ENCODE measurements at places on chromosomes 12 and 14. TPM values are rescaled to one million over a fixed set of nuclear protein-coding genes. Genes with fewer than 3 reads are reported as not detected.

SERPINA9 gene
- 0.40 TPM for total RNA-seq

IL26 gene
- total RNA-seq = not detected

IFNG-AS1 gene
- total RNA-seq = 3.2 TPM

DNA sequence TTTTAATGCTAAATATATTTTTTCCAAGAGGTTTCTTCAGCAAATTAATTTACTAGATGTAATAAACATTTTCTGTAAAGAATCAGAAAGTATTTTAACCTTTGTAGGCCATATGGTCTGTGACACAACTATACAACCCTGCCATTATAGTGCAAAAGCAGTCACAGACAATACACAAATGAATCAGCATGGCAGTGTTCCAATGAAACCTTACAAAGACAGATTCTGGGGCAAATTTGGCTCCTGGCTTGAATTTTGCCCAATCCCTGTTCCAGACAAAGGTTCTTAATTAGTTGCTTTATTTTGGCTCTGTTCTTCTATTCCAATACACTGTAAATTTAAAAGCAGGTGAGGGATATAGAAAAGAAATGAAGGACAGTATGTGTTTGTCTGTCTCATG, 352.5 kb downstream of the C12orf50 start:
- no peak overlapping the region for H3K4me3 ChIP-seq
- no peak for DNase-seq
- no peaks in the 10 kb centered on the region for H3K36me3 ChIP-seq
- H3K27ac ChIP-seq = no peak overlapping the region

DNA sequence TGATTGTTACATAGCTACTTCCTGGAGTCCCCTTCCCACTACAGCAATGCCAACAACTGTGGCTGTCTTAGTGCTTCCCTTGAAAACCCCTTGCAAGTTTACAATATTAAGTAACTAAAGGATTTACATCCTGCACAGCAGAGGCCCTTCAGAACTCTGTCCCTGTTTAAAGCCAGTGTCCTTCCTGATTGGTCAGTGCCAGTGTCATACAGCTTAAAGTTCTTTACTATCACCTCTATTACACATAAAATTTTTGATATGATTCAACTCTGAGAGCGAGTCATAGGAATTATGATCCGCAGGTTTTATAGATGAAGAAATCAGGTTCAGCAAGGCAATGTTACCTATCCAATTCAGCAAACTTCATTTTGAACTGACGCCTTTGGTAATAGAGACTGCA, 91.4 kb upstream of the ALX1 start:
- H3K4me1 ChIP-seq = no peaks in the 10 kb centered on the region
- no peak for DNase-seq
- no peaks in the 10 kb centered on the region for H3K36me3 ChIP-seq
- no peak overlapping the region for H3K4me3 ChIP-seq
- no peak overlapping the region for H3K27ac ChIP-seq

DNA sequence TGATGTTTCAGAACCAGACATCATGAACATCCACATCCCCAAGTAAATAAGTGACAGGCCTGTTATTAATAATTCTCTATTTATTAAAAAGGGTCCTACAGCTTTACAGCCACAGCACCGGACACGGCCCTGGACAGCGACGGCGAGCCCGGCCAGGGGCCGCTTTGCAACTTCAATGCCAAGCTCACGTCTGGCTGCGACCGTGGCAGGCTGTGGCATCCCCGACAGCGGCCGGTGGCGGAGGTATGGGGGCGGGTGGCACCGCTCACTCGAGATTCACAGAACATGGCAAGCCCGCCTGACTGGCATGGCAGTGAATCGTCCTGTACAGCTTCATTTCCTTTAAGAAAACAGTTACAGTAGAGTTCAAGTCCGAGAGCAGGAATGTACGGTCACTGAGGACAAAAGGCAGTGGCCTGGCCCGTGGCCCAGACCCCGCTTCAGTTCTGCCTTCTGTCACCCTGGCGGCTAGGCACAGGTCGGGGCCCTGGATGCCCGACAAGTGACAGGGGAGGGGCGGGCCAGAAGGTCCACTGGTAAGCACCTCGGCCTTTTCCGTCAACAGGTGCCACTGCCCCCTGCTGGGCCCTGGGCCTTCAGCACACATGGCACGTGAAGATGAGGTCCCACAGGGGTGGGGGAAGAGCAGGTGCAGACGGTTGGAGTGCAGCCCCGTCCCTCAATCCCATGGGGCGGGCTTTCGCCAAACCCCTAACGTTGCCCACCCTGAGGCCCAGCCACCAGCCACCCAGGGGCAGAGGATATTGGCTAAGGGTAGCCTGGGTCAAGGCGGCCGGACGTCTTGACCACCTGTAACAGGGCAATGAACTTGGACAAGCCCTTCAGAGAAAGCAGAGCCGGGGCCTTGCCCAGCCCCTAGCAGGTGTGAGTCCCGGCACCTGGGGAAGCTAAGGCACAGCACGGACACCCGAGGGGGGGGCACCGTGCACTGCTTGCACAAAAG, 30.3 kb downstream of the HIP1R start:
- DNase-seq = no peak
- H3K36me3 ChIP-seq = peaks cover 79% of the 10 kb centered on the region
- no peaks in the 10 kb centered on the region for H3K27me3 ChIP-seq
- H3K27ac ChIP-seq = peak overlapping the region; percentile 18

DNA sequence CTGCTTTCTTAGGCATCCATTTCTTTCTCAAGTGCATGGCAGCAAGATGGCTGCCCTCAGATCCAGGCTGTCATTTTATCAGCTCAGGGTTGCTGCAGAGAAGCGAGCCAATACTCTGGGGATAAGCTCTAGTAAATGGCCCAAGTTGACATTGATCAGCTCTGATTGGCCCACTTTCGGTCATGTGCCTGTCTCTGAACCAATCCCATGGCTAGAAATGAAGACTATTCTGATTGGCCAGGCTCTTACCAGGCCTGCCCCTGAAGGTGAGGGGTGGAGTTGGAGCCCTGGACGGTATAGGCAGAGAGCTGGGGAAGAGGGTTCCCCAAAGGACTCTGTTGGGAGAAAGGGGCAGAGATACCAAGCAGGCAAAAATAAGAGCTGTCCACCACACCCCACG, 41.4 kb downstream of the MYO1H start:
- no peak for DNase-seq
- H3K36me3 ChIP-seq = no peaks in the 10 kb centered on the region
- H3K4me3 ChIP-seq = no peak overlapping the region
- no peaks in the 10 kb centered on the region for H3K4me1 ChIP-seq
- no peak overlapping the region for H3K27ac ChIP-seq

GRCh38 chr12:25819691-25820090, 138.8 kb upstream of the RASSF8 start:
- no peaks in the 10 kb centered on the region for H3K36me3 ChIP-seq
- H3K4me1 ChIP-seq = no peaks in the 10 kb centered on the region
- H3K27me3 ChIP-seq = no peaks in the 10 kb centered on the region
- no peak overlapping the region for H3K4me3 ChIP-seq
- H3K27ac ChIP-seq = no peak overlapping the region

GRCh38 chr12:58893495-58893894, 26.8 kb downstream of the LRIG3 start:
- DNase-seq = no peak
- H3K27me3 ChIP-seq = no peaks in the 10 kb centered on the region
- H3K27ac ChIP-seq = no peak overlapping the region
- no peaks in the 10 kb centered on the region for H3K4me1 ChIP-seq
- H3K4me3 ChIP-seq = no peak overlapping the region

DNA sequence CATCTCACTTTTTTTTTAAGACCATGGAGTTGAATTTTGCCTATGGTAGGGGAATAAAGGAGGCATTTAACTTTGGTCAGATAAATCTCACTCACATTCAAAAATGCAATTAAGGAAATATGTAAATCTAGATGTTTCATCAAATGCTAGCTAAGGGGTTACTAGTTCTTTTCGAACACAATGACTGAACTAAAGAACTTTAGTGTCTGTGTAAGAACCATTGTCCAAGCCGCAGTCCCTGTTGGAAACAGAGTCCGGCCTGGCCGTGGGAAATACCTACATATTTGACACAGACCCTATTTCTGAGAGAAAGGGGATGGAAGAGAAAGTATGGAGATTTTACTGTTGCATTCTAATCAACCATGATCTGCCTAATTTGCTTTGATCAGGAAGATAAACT, 17.4 kb downstream of the LGR5 start:
- H3K4me3 ChIP-seq = no peak overlapping the region
- no peak overlapping the region for H3K27ac ChIP-seq
- H3K36me3 ChIP-seq = no peaks in the 10 kb centered on the region
- peaks cover 3% of the 10 kb centered on the region for H3K27me3 ChIP-seq
- DNase-seq = no peak

DNA sequence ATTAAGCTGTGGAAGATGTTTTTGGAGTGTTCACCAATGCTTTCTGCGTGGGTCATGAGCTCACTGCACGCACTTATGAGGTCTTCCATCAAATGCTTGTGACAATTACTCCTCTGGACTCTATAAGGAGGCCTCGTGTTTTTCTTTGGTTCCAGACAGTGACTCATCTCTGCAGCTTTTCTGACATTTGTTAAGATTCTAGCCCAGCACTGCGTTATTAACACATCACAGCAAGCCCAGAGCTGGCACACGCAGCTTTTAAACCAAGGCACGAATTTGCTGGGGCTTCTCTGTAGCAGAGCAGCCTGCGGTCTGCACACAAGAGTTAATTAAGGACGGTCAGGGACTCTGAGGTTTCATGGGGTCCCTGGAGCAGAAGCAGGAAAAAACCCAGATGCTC, 16.9 kb downstream of the MEG3 start:
- H3K4me3 ChIP-seq = no peak overlapping the region
- H3K36me3 ChIP-seq = no peaks in the 10 kb centered on the region
- no peaks in the 10 kb centered on the region for H3K4me1 ChIP-seq
- DNase-seq = no peak
- no peaks in the 10 kb centered on the region for H3K27me3 ChIP-seq
- no peak overlapping the region for H3K27ac ChIP-seq

DNA sequence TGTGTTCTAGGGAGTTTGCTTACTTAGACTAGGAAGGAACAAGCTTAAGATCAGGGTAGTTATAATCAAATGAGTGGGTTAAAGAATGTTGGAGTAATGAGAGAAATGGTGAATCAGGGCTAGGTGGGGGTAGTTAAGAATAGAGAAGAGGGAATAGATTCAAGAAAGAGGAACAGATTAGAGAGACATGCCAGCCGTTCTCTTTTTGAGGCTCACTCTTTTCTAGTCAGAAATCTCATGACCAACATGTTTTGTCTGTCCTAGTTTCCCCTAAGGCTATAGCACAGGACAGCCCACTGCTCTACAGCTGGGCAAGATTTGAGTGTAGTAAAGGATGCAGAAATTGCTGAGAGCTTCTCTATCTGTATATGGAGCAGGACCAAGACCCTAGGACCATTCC, 258.4 kb downstream of the AKAP6 start:
- H3K27ac ChIP-seq = no peak overlapping the region
- no peak for DNase-seq
- H3K36me3 ChIP-seq = no peaks in the 10 kb centered on the region

DNA sequence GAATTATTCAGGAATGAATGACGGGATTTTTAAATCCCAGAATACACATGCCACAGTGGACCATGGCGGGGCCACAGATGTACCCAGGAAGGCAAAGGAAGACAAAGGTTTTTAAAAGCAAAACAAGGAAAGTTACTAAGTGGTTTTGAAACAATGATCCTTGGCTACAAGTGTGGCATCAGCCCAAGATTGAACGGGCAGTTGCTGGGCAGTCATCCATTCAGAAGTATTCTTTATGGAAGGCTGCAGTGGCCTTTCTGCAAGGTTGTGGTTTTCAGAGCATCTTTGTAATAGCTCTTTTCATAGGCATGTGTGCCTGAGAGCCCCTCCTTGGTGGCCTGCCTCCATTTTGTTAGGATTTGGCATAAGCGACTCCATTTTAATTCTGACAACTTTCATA, 13.4 kb upstream of the IFI27 start:
- H3K27ac ChIP-seq = no peak overlapping the region
- H3K36me3 ChIP-seq = no peaks in the 10 kb centered on the region
- H3K4me3 ChIP-seq = no peak overlapping the region
- no peaks in the 10 kb centered on the region for H3K4me1 ChIP-seq
- no peak for DNase-seq
- no peaks in the 10 kb centered on the region for H3K27me3 ChIP-seq

DNA sequence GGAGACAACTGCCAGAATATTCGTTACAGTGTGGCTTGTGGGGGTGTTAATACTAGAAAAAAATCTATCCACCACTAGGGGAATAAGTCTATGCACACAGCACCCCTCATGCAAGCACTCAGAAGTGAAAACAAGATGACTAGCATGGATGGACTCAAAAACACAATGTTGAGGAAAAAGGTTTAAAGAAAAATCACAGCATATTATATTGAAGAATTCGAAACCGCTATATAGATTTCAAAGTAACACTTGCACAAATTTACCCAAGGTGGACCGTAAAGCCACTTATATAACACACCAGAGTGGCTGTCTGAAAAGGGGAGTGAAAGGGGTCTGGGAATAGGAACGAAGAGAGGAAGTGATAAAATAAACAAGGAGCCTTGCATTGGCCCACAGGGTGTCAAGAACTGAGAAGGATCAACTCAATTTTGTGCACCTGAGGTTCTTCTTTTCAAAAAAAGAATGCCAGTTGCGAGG, 544 bp downstream of the ABCD4 start:
- H3K27me3 ChIP-seq = no peaks in the 10 kb centered on the region
- H3K27ac ChIP-seq = peak overlapping the region; percentile 94
- H3K36me3 ChIP-seq = peaks cover 30% of the 10 kb centered on the region
- DNase-seq = no peak

DNA sequence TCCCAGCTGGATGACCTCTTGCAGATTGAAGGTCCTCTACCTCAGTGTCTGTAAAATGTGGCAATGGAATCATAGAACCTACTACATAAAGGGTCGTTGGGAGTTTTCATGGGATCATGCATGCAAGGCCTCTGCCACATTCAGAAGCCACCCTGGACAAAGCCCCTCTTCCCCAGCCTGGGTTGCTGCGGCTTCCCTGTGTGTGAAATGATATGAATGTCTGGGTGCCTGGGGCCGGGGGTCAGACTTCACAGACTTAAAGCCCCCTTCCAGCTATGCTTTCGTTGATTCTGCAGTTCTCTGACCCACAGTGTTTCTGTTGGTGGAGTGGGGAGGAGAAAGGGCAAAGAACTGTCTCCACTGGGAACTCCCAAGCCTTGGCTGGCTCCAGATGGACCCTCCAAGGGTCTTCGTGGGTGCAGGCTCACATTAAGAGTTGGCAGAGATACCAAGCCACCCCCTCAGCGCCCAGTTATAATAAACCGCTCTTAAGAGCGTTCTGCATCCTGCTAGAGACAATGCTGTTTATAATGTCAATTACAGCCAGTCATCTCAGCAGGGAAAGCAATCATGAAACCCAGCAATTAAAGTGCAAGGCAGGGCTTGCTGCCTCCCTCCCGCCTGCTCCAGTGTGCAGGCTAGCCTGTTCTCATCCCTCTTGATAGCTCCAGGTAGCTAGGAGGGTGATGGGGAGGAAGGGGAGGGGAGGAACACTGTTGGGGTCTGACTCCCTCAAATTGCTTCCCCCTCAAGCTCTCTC, 210.9 kb upstream of the FKBP4 start:
- no peaks in the 10 kb centered on the region for H3K36me3 ChIP-seq
- H3K27me3 ChIP-seq = peaks cover 32% of the 10 kb centered on the region
- no peak overlapping the region for H3K4me3 ChIP-seq
